ENCODE measurements at places on chromosomes 3 and 15.
A peak's percentile ranks its signal among the peaks of the same experiment; 100 is the strongest.

DNA sequence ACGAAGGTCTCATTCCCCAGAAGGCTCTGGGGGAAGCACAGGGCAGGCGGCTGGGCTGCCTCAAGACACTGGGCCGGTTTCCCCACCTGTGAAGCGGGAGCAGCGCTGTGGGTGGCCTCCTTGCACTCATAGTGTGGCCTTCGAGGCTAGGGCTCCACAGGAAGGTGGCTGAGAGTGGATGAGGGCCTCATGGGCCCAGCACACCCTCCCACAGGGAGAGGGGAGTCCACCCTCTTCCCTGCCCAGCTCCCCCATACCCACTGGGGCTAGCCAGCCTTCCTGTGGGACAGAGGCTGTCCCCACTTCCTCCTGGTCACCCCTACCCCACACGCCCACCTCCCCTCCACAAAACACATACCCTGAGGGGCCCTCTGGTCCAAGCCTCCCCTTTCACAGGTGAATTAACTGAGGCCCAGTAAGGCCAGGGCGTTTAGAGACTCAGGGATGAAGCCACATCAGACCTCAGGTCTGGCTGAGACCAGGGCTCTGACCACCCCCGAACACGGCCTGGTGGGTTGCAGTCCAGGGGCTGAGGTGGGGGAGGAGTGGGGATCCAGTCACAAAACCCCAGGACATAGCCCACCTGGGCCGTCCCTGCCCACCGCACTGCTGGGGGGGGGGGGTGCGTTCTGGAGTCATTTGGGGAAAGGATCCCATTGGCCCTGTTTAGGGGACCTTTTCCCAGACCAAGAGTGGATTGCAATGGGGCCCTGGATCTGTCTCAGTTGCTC, 1.1 kb downstream of the ANPEP start:
- DNase-seq, result no peak

- peak; percentile 11 for DNase-seq
These were observed 2.7 kb upstream of the CILP start for GRCh38 chr15:65214010-65214409.

DNA sequence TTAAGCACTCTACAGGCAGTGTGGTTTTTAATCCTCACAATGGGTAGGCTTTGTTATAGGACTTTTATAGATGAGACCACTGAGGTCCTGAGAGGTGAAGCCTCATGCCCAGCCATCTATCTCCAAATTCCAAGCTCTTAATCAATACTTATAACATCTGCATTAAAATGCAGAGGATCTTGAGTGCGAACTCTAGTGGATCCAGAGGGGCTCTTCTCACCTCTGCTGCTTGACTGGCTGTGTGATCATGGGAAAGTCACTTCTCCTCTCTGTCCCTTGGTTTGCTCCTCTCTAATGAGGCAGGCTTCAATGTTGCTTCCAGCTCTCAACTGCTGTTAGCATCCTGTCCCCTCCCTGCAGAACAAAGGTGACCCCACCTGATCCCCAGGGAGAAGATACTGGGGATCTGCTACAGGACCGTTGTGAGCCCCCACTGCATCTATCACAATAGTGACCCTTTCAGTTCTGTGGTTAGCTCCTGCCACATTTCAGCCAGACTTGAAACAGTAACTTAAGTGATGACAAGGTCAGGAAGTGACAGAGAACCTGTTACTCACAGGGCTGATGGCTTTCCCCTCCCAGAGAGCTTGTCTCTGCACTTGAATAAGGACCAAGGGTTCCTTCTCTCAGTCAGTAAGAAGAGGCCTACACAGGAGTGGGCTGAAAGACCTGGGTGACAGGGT, 1.3 kb downstream of the SLC27A2 start:
- DNase-seq, result no peak

GRCh38 chr15:61888074-61888780, 172.0 kb downstream of the VPS13C start:
- no peak for DNase-seq

DNA sequence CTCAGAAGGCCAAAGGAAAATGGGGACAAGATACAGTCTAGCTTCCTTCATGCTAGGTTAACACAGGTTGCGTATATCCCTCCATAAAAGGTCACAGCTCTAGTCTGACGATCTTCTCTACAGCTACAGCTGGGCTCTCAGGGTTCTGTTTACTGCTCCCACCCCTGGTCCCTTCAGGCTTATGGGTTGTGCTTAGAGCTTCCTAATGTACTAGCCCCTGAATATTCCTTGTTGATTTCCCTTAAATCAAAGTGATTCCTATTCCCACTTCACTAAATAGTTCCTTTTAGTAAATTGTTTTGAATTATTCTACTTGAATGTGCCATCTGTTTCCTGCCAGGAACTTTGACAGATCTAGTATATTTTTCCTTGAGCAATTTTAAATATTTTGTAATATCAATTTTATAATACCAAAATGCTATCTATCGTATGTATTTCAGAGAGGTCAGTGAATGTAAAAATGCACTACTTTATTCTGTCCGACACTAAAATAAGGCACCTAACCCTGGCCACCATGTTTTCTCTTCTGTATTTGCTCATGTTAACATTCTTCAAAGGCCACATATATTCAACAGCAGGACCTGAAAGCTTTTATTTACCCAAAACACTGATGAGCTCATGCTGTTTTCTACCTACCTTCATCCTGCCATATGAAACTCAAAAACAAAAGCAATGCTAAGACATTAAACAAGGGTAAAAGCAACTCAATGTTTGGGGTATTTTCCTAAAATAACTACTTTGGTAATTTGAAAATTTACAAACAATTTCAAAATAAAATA, 92.8 kb upstream of the TGFBR2 start:
- no peak for DNase-seq

GRCh38 chr3:153026026-153026425, 136.0 kb upstream of the RAP2B start:
- DNase-seq, result no peak

DNA sequence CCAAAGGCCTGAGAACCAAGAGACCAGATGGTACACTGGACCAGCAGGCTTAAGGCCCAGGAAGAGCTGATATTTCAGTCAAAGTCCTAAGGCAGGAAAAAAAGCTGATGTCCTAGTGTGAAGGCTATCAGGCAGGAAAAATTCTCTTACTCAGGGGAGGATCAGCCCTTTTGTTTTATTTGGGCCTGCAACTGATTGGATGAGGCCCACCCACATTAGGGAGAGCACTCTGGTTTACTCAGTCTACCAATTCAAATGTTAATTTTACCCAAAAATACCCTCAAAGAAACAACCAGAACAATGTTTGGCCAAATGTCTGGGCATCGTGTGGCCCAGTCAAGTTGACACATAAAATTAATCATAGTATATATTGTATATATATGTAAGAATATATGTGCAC, 24.5 kb upstream of the MYRIP start:
- no peak for DNase-seq

DNA sequence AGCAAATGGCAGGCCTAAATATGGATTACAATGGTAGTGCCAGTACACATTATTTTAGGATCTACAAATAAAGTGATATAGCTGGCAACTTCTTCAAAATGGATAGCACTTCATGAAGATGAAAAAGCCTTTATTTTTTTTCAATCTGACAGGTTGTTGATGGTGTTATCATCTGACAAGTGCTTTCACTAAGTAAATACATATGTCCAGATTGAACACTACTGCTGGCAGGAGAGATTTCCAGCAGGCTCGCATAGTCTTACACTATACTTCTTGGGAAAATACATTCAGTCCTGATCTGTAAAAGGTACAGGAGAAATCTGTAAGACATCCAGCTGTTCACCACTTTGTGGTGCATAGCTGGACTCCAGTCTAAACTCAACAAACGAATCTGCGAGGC, 50.9 kb upstream of the ALCAM start:
- DNase-seq, result no peak

GRCh38 chr3:70990723-70991122, 592.8 kb downstream of the FOXP1 start:
- no peak for DNase-seq

DNA sequence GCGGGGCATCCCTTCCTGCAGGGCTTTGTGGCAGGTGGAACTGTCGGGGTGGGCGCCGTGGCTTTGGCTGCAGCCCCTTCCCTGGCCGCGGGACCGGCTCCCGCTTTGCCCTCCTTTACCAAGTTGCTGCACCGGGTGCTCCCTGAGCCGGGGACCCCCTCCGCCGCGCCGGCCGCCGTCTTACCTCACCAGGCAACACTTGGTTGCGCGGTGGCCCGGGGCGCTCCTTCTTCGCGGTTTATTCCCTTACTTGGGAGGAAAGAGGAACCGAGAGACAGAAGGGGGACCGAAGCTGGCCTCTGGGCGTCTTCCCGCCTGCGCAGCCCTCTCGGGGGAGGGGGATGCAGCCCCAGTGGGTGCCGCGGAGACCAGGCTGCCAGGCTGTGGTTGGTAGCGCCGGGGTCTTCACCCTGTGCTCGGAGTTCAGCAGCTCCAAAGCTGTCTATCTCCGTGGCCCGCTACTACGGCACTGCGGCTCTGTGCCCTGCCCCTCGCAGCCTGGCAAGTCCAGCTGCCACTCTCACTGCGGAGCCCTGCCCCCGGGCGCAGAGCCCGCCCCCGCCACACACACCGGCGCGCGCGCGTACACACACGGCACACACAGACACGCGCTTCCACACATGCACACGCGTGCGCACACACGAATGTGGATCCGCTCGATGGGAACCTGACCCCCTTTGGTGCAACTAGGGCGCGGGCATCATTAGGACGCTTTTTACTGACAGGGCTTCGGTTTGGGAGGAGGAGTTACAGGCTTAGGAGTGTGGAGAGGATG, at the start of gene DGKG:
TSS of gene DGKG (minus strand) at position 473 of the 775 bp plus-strand sequence. CDS start 41,775 bp downstream, outside the sequence.
- DNase-seq, result peak; percentile 93

DNA sequence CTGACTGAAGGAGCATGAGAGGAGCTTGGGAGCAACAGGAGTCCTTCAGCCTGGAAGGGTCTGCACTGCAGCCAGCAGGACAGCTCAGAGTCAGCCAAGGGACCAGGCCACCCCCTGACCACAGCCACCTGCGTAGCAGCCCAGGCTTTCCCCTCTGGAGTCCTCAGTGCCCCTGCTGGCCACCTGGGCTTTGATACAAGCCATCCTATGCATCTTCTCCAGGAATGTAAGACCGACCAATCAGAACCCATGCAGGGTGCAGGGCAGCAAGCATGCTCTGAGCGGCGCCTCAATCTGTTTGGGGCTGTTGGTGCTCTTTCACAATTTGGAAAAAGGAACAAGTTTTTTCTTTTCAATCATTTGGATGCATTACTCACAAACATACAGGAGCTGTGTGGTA, 52.0 kb downstream of the DZIP1L start:
- DNase-seq, result no peak

All from spleen (tissue), 13 donors.